WTC11 (cell line): ENCODE measurements at places on chromosomes 11 and 22. TPM values are rescaled to one million over a fixed set of nuclear protein-coding genes. Genes with fewer than 3 reads are reported as not detected.
A peak's percentile ranks its signal among the peaks of the same experiment; 100 is the strongest.

- no peak overlapping the region for H3K27ac ChIP-seq
- peaks cover 20% of the 10 kb centered on the region for H3K4me1 ChIP-seq
- H3K27me3 ChIP-seq = peaks cover 4% of the 10 kb centered on the region; the same call in 1 of the 2 replicates
- DNase-seq = no peak
- no peaks in the 10 kb centered on the region for H3K36me3 ChIP-seq
Observed at GRCh38 chr11:134560066-134560465, 148.0 kb upstream of the B3GAT1 start.

- no peaks in the 10 kb centered on the region for H3K27me3 ChIP-seq
- peaks cover 9% of the 10 kb centered on the region for H3K4me1 ChIP-seq
- H3K4me3 ChIP-seq = no peak overlapping the region
- H3K36me3 ChIP-seq = no peaks in the 10 kb centered on the region
Observed at GRCh38 chr11:122733318-122733717, 77.8 kb downstream of the UBASH3B start.

The NAP1L4 gene
- total RNA-seq = 160 to 189 TPM (median 181 TPM) in 3 replicates

- no peak for DNase-seq
- peaks cover 22% of the 10 kb centered on the region for H3K4me1 ChIP-seq
- no peak overlapping the region for H3K27ac ChIP-seq
Observed at GRCh38 chr11:61874377-61874809, 17.0 kb downstream of the FADS3 start.

GRCh38 chr22:39013942-39014722 is at the start of gene APOBEC3C:
TSS of gene APOBEC3C (plus strand) at chr22:39014257. CDS start at chr22:39014363, 106 bp downstream.
- H3K4me3 ChIP-seq = peak within 1 kb of the TSS; percentile 62
- H3K4me1 ChIP-seq = peaks cover 60% of the 10 kb centered on the region
- peak; percentile 50 for DNase-seq
- peak within 1 kb of the TSS; percentile 96 for H3K27ac ChIP-seq

- no peak for DNase-seq
- H3K27ac ChIP-seq = no peak overlapping the region
- no peaks in the 10 kb centered on the region for H3K4me1 ChIP-seq
Observed at GRCh38 chr11:116539836-116540418, 232.9 kb downstream of the BUD13 start.

DNA sequence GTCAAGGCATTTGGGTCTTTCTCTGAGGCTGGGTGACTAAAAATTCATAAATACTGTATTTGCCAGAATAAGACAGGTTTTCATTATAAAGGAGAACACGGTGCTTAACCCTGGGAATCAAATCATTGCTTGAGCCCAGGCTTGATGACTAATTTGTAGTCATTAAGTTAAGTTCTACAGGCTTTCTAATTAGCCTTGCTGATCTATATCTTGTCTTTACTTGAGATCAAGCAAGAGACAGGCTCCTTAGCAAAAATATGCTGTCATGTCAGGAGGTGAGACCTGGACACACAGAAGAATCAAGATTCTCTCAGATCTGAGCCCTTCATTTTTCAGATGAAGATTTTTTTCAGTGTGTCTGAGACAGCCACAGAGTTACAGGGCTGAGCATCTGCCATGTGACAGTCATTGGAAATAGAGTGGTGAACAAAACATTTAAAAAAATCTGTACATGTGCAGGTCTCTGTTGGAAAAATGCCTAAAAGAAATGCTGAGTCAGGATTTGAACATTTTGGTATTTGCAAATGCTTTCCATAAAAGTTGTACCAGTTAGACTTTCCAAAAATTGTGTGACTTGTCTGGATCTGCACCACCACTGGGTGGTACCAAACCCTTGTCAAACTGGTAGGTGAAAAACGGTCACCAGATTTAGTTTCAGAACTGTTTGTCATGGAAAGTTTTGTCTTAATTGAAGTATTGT is 14.6 kb downstream of the ACAT1 start:
- H3K4me3 ChIP-seq = no peak overlapping the region
- no peak for DNase-seq
- H3K27me3 ChIP-seq = no peaks in the 10 kb centered on the region
- no peaks in the 10 kb centered on the region for H3K4me1 ChIP-seq
- peaks cover 18% of the 10 kb centered on the region for H3K36me3 ChIP-seq
- H3K27ac ChIP-seq = no peak overlapping the region

The APOBEC3B gene
- 4.0 to 7.5 TPM (median 6.4 TPM) in 3 replicates for total RNA-seq

- H3K36me3 ChIP-seq = no peaks in the 10 kb centered on the region
- H3K27ac ChIP-seq = no peak overlapping the region
- peaks cover 13% of the 10 kb centered on the region for H3K4me1 ChIP-seq
- no peaks in the 10 kb centered on the region; the same call in 1 of the 2 replicates for H3K27me3 ChIP-seq
- no peak for DNase-seq
Observed at GRCh38 chr11:19275496-19275895, 34.8 kb upstream of the E2F8 start.

DNA sequence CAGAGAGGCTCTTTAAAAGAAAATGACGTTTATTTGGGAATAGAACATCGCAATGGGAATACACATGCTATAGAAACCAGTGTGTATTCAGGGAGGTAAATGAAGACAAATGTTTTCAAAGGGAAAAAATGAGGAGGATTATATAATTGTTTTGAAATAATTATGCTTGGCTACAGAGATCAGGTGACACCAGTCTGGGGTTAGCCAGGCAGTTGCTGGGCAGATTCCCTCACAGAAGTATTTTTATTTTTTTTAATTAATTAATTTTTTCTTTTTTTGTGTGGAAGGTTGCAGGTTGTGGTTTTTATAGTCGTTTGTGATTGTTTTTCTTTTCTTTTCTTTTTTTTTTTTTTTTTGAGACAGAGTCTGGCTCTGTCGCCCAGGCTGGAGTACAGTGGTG is 5.6 kb upstream of the STARD10 start:
- DNase-seq = no peak
- peaks cover 18% of the 10 kb centered on the region for H3K4me1 ChIP-seq
- no peak overlapping the region for H3K27ac ChIP-seq
- H3K4me3 ChIP-seq = no peak overlapping the region
- no peaks in the 10 kb centered on the region for H3K36me3 ChIP-seq

DNA sequence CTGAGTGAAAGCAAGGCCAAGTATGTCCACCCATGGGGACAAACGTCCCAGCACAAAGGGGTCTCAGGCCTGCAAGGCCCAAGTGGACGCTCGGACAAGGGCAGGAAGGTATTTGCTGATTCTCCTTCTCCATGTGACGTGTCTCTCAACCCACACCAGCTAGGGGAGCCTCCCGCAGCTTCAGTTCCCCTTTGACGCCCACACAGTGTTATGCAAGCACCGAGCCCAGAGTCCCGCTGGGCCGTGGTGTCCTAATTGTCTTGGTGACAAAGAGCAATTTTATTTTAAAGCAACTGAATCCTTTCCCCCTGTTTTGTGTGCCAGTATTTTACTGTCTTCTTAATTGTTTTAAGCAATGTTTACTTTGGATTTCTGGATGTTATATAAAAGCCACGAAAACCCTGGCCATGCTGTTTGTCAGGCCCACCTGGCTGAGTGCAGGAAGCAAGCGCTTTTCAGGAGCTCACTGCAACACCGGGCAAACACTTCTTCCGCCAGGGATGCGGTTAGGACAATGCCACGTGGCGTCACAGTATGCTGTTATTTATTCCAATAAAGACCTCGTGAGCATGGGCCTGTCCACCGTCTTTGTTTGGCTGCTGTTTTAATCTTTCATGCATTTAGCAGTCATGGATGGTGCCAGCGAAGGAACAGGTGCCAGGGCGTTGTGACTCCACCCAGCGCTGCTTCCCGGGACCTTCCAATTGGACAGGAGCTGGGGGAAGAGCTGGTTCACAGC is 8.2 kb upstream of the PARVG start:
- no peak overlapping the region for H3K4me3 ChIP-seq
- H3K27me3 ChIP-seq = no peaks in the 10 kb centered on the region
- DNase-seq = no peak
- peak overlapping the region; percentile 68; the same call in 1 of the 2 replicates for H3K27ac ChIP-seq
- H3K36me3 ChIP-seq = no peaks in the 10 kb centered on the region
